Left cardiac atrium (tissue), 4 donors: ENCODE measurements at places on chromosomes 2 and 18.

- no peak for DNase-seq
These were observed 51.4 kb downstream of the OSBPL1A start for GRCh38 chr18:24346254-24346653.

GRCh38 chr2:26095758-26096157, 61.9 kb downstream of the RAB10 start:
- DNase-seq, result no peak

- DNase-seq, result no peak
These were observed 28.8 kb downstream of the TUBB6 start for GRCh38 chr18:12336887-12337286.

DNA sequence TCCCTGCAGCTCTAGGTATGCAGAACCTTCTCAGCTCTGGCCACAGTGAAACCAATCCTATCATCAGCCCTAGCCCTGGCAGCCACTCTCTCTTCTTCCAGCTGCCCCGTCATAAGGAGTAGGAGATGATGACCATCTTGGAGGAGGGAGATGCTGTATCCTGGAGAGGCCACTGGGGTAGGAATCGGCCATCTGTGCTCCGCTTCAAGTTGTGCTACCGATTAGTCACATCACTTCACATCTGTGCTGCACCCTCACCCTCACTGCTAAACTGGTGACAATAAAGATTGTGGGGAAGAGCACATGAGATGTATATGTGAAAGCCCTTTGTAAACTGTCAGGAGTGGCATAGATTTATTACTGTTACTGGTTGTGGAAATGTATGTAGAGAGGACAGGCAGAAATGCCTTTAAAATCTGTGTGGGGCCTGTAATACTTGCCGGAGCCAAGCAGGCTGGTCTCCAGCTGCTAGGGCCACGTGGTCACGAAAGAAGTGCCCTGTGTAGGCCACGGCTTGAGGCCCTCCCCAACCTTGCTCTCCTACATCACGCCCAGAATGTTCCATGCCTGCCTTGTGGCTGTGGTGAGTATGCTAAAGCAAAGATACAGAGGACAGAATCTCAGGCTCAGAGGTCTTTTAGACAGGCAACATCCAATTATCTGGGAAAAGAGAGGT, 236.8 kb downstream of the CLIP4 start:
- no peak for DNase-seq

DNA sequence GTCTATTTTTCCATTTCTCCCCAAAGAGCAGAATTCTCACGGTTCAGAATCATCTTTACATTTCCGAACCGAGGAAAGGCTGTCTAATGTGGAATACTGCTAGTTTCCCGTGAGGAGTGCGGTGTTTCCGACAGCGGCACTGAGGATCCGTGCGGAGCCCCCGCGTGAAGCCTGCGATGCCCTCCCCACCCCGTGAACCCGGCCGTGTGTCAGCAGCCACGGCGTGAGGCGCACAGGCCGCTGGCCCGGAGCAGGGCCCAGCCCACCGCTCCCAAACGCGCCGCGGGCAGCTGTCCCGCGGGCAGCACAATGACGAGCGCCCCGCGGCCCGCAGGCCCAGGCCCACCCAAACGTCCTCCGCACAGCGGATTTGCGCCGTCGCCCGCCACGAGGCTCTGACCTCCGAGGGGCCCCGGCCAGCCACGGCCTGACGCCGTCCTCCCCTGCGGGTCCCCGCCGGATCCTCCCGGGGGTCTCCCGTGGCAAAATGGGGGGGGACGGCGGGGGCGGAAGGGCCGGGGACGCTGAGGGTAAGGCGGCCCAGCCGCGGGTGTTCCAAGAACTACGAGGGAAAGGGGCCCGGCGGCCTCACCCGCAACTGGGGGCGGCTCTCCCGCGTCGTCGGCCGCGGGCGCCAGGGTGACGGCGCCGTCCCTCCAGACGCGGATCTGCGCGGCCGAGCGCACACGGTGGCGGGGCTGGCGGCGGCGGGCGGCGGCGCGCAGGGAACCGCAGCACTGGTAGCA, 796 bp downstream of the SPIRE1 start:
- peak; percentile 65 for DNase-seq

GRCh38 chr18:22320771-22321170, 96.9 kb downstream of the CTAGE1 start:
- no peak for DNase-seq

DNA sequence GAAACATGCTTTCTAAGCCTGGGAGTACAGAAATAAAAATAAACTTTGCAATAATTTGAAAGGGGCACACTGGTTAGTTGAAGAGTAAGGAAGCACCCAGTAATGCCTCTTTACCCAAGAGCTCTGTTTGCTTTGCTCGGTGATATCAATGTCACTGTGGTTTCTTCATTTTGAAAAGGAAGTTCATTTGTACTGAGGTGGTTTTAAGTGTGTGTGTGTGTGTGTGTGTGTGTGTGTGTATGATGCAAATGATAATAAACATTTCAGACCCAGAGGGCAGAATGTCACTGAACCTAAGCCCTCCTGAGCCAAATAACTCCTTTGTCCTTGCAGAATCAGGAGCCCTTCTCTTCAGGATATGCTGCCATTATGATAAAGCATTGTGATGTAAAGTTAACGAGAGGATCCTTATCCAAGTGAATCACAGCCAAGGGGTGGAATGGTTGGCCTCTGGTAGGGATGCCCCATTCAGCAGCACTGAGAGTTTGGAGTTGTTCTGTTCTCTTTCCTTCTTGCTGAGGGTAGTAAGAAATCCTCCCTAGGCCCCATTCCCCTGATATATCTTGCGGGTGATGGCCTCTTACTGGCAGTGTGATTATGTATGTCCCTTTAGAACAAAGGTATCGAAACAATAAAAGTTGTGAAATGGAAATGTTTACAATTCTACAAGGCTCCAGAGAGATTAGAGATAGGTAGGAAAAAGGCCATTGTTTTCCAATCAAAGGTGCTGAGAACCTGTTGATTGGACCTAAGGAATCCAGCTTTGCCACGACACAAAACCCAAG, 7.6 kb downstream of the ITGA6 start:
- DNase-seq, result no peak

- no peak for DNase-seq
These were observed 108.8 kb downstream of the ACKR3 start for GRCh38 chr2:236678307-236678975.

DNA sequence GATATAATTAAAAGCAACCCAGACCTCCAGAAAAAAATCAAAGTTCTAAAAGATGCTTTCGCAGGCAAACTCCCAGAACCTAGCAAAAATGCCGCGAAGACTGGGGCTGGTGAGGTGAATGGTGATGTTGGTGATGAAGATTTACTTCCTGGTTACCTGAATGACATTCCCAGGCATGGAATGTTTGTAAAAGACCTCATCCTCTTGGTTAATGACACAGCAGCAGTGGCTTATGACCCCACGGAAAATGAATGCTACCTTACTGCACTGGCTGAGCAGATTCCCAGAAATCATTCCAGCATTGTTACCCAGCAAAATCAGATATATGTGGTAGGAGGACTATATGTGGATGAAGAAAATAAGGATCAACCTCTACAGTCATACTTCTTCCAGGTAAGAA, 994 bp downstream of the KLHL41 start:
- no peak for DNase-seq

GRCh38 chr2:120077896-120078295, 65.0 kb downstream of the EPB41L5 start:
- no peak for DNase-seq

DNA sequence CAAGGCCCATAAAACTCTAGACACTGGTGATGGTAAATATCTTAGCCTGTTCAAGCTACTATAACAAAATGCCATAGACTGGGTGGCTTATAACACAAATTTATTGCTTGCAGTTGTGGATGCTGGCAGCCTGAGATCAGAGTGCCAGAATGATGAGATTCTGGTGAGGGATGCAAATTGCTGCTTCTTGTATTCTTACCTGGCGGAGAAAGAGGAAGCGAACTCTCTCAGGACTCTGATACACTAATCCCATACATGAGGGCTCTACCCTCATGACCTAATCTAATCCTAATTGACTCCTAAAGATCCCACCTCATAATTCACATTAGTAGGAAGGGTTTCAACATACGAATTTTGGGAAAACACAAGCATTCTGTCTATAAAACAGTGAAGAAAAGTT, 4.6 kb upstream of the IER3IP1 start:
- DNase-seq, result no peak

GRCh38 chr2:13542061-13542460, 825.3 kb downstream of the TRIB2 start:
- DNase-seq, result no peak

- DNase-seq, result no peak
These were observed 374.1 kb downstream of the LRATD1 start for GRCh38 chr2:15006667-15007066.

- no peak for DNase-seq
These were observed 10.8 kb downstream of the PAX3 start for GRCh38 chr2:222287862-222288479.

GRCh38 chr2:205650450-205650849, 31.9 kb upstream of the NRP2 start:
- no peak for DNase-seq

DNA sequence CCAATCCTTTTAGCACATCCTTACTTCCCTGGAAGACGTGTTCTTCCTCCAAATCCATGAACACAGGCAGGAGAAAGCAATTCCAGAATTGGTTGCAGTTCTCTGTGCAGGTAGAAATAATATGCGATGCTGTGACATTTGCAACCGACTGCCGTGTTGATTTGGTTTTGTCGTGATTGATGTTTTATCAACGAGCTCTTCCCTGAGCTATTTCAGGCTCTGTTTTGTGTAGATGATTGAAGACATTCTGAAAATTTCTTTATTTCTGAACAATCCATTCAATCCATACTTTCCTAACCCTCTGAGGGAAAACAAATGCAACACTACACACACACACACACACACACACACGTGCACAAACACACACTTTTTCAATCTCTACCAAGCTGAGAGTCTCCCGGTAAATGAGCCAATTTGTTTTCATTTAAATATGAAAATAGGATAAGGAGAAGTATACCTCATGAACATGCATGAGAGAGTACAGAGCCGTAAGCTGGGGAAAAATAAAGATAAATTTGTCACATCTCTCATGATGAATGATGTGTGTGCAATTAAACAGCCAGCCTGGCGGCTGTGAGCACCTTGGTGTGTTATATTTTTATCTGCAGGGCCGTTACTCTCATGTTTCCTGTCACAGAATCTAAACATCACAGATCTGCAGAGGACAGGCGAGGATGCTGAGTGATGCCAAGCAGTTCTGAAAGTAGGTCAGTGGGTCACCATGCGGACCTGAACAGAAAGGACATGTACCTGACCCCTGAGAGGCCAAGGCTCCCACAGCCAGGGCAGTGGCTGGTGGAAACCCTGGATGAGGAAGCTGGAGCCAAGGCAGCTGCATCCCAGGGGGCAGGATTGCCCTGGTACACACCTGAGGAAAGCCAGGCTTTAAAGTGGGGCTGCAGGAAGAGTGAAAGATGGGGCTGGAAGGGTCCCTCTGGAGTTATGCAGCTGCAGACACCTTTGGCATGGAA, 64.8 kb downstream of the PDCL3 start:
- DNase-seq, result no peak

DNA sequence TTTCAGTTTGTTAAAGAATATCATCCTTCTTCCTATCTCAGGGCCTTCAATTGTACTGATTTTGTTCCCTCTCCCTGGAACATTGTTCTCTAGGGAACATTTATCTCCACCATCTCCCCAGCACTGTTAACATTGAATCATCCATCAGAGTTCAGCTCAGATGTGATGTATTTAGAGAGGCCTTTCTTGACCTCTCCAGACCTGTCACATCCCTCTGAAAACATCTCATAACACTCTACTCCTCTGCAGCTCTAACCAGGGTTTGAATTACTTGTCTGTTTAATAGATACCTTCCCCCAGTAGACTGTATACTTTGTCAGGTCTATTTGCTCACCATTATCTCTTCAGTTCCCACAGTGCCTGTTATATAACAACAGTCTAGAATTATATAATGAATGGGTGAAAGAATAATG, 98.6 kb downstream of the GALNT1 start:
- no peak for DNase-seq

DNA sequence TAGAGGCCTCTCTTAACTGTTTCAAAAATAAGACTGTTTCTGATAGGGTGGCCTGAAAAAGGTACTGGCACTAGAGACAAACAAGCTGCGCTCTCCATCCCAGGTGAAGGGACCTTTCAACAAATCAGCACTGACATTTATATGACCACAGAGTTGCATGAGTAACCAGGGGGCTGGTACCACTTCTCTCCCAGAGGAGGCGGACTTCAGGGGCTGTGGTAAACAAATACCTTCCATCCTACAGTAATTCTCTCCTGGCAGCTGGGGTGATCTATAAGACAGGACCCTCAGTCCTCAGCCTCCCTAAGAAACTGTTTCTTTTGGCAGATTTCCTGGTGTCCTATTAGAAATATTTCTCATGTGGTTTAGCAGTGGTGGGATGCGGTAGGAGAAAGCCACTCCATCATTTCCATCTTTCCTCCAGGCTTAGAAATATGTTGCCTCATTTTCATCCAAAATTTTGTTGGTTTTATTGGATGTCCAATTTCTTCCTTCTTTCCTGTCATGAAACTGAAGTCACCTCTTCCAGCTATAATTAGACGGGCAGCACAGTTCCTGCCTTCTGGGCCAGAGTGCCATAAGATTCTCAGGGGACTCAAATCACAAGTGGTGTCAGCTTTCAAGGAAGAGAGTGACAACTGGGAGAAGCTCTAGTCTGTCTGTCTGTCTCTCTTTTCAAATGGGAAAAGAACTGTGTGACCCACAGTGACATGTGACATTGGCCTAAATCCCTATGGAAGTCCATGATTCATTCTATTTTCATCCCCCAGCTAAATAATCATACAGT, 96.4 kb downstream of the CYRIA start:
- no peak for DNase-seq

GRCh38 chr2:204871231-204871953, 326.1 kb downstream of the PARD3B start:
- DNase-seq, result no peak

- DNase-seq, result no peak
These were observed 17.9 kb downstream of the REV1 start for GRCh38 chr2:99471654-99472599.

DNA sequence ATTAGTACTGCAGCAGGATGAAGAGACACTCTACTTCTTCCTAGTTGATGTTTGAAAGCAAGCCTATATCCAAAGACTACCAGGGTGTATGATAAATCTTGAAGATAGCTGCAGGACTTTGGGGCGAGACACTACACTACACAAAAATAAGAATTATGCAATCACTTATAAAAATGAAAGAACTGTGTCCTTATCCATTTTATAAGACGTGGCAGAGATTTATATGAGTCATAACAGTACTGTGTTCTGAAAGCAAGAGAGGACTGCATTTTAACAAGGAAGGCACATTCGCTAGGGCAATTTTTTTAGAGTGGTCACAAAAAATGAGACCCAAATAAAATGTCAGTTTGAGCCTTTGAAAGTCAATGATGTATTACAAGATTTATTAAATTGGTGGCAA, 617.0 kb upstream of the LINC00305 start:
- DNase-seq, result no peak
